Kasumi-1 (cell line): ENCODE measurements at places on chromosomes 1 and 21.

DNA sequence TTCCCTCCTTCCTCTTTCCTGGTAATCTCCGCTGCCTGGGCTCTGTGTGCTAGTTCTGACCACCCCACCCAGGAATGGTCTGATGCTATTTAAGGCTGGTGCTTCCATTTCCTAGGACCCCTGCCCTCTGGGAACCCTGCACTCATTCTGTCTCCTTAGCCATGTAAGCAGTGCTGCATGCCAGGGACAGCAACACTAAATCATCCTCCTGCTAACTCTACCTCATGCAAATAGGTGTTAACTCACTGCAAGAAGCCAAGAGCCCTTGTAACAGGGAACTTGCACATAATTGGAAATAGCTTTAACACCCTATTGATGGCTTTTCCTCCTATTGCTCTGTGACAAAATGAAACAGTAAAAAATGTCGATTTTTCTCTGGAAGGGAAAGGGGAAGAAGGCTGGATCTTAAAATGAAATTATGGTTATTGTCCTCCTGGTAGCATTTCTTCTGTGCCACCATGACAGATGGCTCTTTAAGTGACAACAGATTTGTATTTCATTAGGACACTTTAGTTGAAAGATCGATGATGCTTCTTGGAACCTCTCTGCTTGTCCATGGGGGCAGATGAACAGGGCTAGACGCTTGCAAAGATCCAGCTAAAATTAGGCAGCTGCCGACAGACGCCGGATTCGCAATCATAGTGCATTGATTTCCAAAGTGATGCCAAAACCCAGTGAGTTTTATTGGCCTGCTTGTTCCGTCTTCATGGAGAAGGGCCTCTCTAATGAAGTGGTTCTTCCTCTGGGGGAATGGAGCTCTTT is 551.7 kb downstream of the MATN1 start:
- DNase-seq, result no peak

DNA sequence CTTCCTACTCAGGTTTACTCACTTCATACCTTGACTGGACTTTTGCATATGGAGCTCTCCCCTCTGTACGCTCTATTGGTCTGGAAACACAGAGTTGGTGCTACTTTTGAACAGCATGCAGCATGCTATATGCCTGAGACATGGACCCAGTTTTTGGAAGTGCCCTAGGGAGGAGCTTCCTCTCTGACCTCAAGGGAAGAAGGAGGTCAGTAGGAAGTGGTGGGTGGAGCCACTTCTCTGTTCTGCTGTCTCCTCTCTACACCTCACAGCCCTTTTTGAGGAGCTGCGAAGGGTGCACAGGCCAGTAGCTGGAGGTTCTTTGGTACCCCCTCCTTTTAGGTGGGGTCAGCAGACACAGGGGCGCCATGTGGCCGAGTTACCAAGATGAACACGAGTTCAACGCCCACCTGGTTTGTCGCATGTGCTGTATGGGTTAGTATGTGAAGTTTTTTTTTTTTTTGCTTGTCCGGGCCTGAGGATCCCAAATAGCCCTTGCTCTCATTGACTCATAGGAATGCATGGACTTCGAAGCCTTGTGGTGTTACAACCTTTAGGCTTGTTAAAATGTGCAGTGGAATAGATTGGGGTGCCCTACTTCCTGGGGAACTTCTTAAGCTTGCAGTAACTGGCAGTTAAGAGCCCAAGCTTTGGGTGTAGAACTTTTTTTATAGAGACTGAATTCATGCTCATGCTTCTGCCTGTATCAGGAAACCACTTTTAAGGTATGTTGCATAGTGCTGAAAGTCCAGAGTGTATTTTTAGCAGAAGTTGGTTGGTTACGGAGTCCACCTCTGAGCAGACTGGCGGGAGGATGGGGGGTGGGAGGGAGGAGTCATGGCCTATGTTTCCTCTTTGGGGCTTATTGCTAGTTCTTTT is 10.7 kb downstream of the MACF1 start:
- DNase-seq, result peak; percentile 79

GRCh38 chr1:214923278-214923915 is 159.1 kb upstream of the KCNK2 start:
- no peak for DNase-seq

DNA sequence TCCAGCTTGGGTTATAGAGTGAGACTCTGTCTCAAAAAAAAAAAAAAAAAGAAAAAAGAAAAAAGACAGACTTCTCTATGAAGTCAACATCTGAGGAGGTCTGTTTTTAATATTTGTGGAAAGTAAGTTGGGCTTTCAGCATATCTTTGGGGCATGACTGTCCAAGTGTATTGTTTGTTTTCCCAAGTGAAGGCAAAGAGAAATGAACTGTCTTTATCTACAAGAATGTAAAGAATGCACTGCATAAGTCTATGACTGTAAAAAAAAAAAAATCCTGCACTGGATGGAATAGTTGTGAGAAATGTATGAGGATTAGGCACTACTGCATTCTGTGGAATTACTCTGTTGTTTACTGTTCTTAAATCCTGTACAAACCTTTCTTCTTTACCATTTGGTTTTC is 45.6 kb upstream of the TMEM61 start:
- DNase-seq, result no peak

DNA sequence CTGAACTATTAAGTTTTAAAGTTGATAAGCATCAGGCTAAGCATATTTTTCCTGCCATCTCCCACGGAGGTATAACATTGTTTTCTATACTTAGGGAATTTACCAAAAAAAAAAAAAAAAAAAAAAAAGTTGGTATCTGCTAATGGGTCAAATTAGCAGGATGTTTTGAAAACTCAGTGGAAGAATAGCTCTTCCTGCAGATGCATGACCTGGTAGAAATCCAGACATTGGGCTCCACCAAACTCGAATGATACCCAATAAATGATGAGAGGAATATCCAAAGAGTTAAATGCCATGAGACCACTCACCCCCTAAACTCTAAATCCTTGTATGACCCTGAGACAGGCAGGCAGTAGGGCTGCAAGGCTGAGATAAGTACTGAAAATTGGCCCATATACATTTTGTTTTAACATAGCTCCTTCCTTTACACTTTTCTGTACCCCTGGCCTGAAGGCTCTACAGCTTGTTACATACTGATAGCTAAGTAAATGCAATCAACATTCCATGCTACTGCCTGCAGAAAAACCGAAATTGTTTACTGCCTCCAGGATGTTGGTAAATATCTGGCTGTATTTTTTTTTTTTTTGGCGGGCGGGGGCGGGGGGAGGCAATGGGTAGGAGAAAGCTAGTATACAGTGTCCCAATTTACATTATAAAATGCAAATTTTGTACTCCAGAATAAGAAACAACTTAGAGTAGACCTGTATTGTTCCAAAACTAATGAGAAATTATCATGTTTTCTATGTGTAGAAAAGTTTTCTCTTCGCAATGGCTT is 57.6 kb downstream of the NFIA start:
- no peak for DNase-seq
